ENCODE measurements at places on chromosomes 3 and 15. TPM values are rescaled to one million over a fixed set of nuclear protein-coding genes. Genes with fewer than 3 reads are reported as not detected.

DNA sequence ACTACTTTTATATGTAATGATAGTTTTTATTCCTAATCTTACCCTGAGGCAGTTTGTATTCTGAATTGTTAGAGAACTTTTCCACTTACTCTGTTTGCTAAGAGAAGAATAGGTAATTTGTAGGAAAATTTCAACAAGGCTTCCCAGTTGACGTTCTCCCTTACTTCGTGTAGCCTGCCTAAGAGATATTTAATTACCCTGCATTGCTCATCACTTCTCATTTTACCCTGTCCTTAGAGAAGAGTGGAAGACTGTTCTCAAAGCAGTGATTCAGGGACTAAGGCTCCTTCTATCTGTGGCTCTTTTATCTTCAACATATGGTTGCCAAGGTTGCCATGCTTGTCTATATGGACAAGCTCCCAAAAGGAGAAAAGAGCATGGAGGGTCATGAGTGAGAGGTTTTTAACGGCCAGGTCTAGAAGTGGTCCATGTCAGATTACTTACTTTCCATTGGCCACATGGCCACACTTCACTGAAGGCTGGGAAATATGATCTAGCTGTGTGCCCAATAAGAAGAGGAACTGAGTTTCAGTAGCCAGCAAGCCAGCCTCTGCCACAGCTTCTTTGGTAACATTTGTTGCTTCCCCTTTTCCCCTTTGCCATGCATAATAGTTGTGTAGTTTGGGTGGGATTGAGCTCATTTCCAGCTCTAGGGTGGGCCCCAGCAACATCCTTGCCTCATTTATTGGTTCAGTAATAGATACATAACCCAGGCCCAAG lies 22.1 kb downstream of the PDE8A start:
- H3K36me3 ChIP-seq, result no peaks in the 10 kb centered on the region
- H3K4me1 ChIP-seq, result peaks cover 44% of the 10 kb centered on the region
- no peak for DNase-seq
- H3K27ac ChIP-seq, result no peak overlapping the region
- no peak overlapping the region for H3K4me3 ChIP-seq
- H3K27me3 ChIP-seq, result no peaks in the 10 kb centered on the region

- H3K4me1 ChIP-seq, result no peaks in the 10 kb centered on the region
- H3K4me3 ChIP-seq, result no peak overlapping the region
- no peaks in the 10 kb centered on the region for H3K27me3 ChIP-seq
- peak; percentile 90 for DNase-seq
Observed at GRCh38 chr3:65412588-65412987, 626.1 kb downstream of the MAGI1 start.

DNA sequence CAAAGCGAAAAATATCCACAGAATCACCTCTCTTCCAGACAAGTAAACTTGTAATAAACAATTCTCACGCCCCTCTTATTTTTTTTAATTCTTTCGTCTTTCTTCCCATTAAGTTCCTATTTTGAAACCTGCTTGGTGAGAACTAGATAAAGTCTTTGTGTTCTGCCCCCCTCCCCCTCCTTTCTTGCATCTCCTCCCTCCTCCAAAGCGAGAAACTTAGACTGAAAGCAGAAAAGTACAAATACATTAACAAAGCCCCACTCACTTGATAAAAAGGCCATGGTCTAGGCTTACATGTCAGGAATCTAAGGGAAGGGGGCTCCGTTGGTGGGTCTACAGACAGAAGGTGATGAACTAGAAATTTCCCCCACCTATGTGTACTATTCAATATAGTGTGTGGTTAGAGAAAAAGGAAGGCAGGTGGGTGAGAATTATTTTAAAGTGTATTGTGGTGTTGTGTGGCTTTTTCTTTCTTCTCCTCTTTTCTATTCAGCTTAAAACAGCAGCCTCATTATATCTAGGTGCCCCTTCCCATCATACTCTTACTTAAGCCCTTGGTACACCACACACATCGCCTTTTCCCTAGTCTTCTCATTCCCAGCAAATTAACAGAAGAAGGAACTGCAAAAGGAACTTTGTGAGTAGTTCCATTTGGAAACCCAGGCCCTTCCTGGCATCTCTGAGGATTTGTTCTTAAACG lies 215.3 kb downstream of the MEIS2 start:
- H3K4me1 ChIP-seq, result peaks cover 31% of the 10 kb centered on the region
- H3K36me3 ChIP-seq, result no peaks in the 10 kb centered on the region
- peaks cover 9% of the 10 kb centered on the region for H3K27me3 ChIP-seq
- H3K27ac ChIP-seq, result peak overlapping the region; percentile 77
- DNase-seq, result no peak
- H3K4me3 ChIP-seq, result no peak overlapping the region

GRCh38 chr15:39565851-39566250 lies 15.0 kb upstream of the THBS1 start:
- no peaks in the 10 kb centered on the region for H3K27me3 ChIP-seq
- H3K27ac ChIP-seq, result no peak overlapping the region
- no peaks in the 10 kb centered on the region for H3K36me3 ChIP-seq

GRCh38 chr3:100635273-100635701 lies 25.9 kb downstream of the ADGRG7 start:
- no peak for DNase-seq
- no peak overlapping the region for H3K4me3 ChIP-seq
- H3K36me3 ChIP-seq, result no peaks in the 10 kb centered on the region

DNA sequence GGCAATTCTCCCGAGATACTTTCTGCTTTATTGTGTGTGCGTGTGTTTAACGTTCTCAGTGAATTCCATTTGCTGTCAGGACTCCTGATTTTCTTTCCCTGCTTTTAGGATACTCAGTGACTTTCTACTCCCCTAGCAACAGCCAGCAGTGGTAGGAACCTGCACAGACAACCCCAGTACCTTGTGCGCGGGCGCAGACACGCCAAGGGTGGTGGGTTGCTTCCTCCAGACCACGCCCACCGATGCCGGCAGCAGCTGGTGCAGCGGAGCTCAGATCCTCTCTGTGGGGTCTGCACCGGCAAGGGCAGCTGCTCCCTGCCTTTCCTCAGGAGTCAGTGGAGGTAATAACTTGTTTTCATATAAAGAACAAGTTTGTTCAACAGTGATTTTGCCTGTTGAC lies 225.1 kb upstream of the NDN start:
- no peaks in the 10 kb centered on the region for H3K27me3 ChIP-seq
- no peaks in the 10 kb centered on the region for H3K36me3 ChIP-seq
- H3K27ac ChIP-seq, result no peak overlapping the region
- H3K4me3 ChIP-seq, result no peak overlapping the region
- no peak for DNase-seq

DNA sequence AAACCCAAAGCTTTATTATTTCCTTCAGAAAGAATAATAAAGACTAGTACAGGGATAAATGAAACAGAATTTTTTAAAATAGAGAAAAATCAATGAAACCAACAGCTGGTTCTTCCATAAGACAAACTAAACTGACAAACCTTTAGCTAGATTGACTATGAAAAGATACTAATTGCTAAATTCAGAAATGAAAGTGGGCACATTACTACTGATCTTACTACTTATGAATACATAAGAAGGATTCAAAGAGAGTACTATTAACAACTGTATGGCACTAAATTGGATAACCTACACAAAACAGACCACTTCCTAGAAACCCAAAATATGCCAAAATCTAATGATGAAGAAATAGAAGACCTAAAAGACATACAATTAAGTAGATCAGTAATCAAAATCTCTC lies 278.2 kb downstream of the ISL2 start:
- no peak for DNase-seq
- no peaks in the 10 kb centered on the region for H3K36me3 ChIP-seq
- no peak overlapping the region for H3K27ac ChIP-seq

GRCh38 chr3:110521019-110521418 lies 550.6 kb upstream of the NECTIN3 start:
- H3K36me3 ChIP-seq, result no peaks in the 10 kb centered on the region
- no peak overlapping the region for H3K27ac ChIP-seq
- H3K4me1 ChIP-seq, result no peaks in the 10 kb centered on the region
- no peak for DNase-seq

- DNase-seq, result no peak
- no peaks in the 10 kb centered on the region for H3K4me1 ChIP-seq
- H3K27ac ChIP-seq, result no peak overlapping the region
- no peaks in the 10 kb centered on the region for H3K27me3 ChIP-seq
- peaks cover 4% of the 10 kb centered on the region for H3K36me3 ChIP-seq
- no peak overlapping the region for H3K4me3 ChIP-seq
Observed at GRCh38 chr3:32733631-32734229, 48.7 kb downstream of the CNOT10 start.

DNA sequence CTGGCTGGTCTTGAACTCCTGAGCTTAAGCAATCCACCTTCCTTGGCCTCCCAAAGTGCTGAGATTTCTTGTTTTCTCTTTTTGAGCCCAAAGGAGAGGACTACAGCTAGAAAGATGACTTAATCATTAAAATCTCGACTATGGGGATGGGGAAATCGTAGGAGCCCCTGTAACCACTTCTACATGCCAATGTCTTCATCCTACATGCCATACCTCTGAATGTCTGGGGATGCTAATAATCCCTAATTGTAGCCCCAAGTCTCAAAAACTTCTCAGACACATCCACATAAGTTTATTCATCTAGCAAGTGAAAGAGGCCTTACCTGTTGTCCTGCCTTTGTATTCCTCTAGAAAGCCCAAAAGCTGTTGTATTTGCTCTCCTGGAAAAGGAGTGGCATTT lies 3.7 kb upstream of the RHOV start:
- no peak overlapping the region for H3K4me3 ChIP-seq
- H3K36me3 ChIP-seq, result no peaks in the 10 kb centered on the region
- H3K4me1 ChIP-seq, result peaks cover 15% of the 10 kb centered on the region

DNA sequence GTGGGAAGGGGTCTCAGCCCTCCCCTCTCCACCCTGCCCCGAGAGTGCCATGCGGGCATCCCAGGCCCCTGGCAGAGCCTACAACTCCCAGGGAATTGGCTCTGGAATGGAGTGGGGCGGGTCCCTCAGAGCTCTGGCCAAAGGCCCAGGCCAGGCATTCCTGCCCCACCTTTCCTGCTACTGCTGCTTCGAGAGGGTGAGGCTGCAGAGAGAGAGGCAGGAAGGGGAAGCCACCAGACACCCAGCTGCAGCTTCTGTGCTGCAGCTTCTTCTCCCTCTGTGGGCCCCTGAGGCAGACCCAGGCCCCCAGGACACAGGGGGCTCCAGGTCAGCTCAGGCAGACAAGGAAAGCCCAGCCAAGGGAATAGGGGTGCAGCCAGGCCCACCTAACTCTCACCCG lies 2.7 kb downstream of the ALS2CL start:
- no peaks in the 10 kb centered on the region for H3K36me3 ChIP-seq
- no peak overlapping the region for H3K4me3 ChIP-seq
- H3K27ac ChIP-seq, result no peak overlapping the region
- no peaks in the 10 kb centered on the region for H3K27me3 ChIP-seq
- H3K4me1 ChIP-seq, result peaks cover 35% of the 10 kb centered on the region

- H3K4me3 ChIP-seq, result no peak within 1 kb of the TSS
- H3K36me3 ChIP-seq, result no peaks in the 10 kb centered on the region
- no peak within 1 kb of the TSS for H3K27ac ChIP-seq
- H3K27me3 ChIP-seq, result no peaks in the 10 kb centered on the region
- peaks cover 14% of the 10 kb centered on the region for H3K4me1 ChIP-seq
Observed at GRCh38 chr3:37990527-37990926, at the start of gene VILL. TSS of gene VILL (plus strand) at chr3:37990786. CDS start at chr3:37993673, 2,887 bp downstream.

DNA sequence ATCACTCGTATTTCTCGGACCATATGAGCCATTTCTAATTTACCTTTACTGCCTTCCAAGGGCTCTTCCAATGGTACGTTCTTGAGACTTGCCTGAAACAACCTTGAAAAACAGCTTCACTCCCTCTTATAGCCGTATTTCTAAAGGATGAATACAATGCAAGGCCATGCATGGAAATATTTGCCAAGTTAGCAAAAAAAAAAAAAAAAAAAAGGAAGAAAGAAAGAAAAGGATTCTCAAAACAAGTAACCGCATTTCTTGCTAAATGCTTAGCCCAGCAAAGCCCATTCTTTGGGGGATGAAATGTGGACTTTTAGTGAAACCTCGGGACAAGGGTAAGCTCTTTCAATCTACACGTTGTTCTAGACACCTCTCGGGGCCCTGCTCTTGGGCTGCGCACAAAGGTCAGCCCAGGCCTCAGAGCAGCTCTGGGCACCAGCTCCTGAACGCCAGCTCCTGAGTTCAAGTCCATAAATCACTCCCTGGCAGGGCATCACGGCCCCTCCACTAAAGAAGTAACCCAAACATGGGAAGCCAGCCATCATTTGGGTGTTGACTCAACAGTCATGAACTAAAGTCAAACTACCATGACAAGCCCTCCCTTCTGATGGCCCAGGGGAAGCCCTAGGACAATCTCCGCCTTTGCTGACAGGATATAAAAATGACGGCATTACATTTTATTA lies 132.7 kb downstream of the ADAMTS17 start:
- DNase-seq, result no peak
- no peaks in the 10 kb centered on the region for H3K36me3 ChIP-seq
- no peak overlapping the region for H3K4me3 ChIP-seq
- H3K4me1 ChIP-seq, result peaks cover 37% of the 10 kb centered on the region
- no peaks in the 10 kb centered on the region for H3K27me3 ChIP-seq

- DNase-seq, result no peak
- H3K27me3 ChIP-seq, result peaks cover 15% of the 10 kb centered on the region
- peaks cover 26% of the 10 kb centered on the region for H3K4me1 ChIP-seq
- H3K27ac ChIP-seq, result peak overlapping the region; percentile 90
- H3K4me3 ChIP-seq, result peak overlapping the region; percentile 76
Observed at GRCh38 chr3:160398820-160399124, 253 bp downstream of the IFT80 start.

GRCh38 chr3:24220859-24221657 lies 273.6 kb downstream of the THRB start:
- H3K27ac ChIP-seq, result peak overlapping the region; percentile 77
- H3K4me3 ChIP-seq, result no peak overlapping the region
- H3K27me3 ChIP-seq, result no peaks in the 10 kb centered on the region
- DNase-seq, result peak; percentile 82

GRCh38 chr3:5426094-5426883 lies 238.8 kb downstream of the EDEM1 start:
- H3K27me3 ChIP-seq, result no peaks in the 10 kb centered on the region
- H3K4me3 ChIP-seq, result no peak overlapping the region
- DNase-seq, result peak; percentile 77
- H3K4me1 ChIP-seq, result no peaks in the 10 kb centered on the region
- H3K27ac ChIP-seq, result no peak overlapping the region

GRCh38 chr3:138437281-138437680 lies 2.9 kb downstream of the ESYT3 start:
- peaks cover 55% of the 10 kb centered on the region for H3K4me1 ChIP-seq
- DNase-seq, result no peak
- H3K4me3 ChIP-seq, result no peak overlapping the region
- no peak overlapping the region for H3K27ac ChIP-seq
- no peaks in the 10 kb centered on the region for H3K36me3 ChIP-seq

Gene USP8
- total RNA-seq, result 59.2 TPM

Gene DISP2
- 0.36 TPM for total RNA-seq

Gene SEMA7A
- total RNA-seq, result 0.28 TPM

Gene TERC
- 139 TPM for total RNA-seq

Gene MUC4
- not detected for total RNA-seq

Gene PRR20G
- total RNA-seq, result not detected

Gene GNB4
- total RNA-seq, result 39.5 TPM

Gene CCR8
- total RNA-seq, result not detected

Gene ISLR
- 71.4 TPM for total RNA-seq

Gene GXYLT2
- total RNA-seq, result 3.1 TPM

Gene FGF7
- 105 TPM for total RNA-seq

Gene GOLGA6L10
- total RNA-seq, result 3.0 TPM

Gene FBXO40
- total RNA-seq, result not detected

Gene CKMT1B
- total RNA-seq, result 0.83 TPM

Gene OXSM
- 5.0 TPM for total RNA-seq

Gene TMEM207
- total RNA-seq, result not detected

Gene BNIP2
- total RNA-seq, result 199 TPM
